Sigmoid colon (tissue), 7 donors: ENCODE measurements at places on chromosomes 1 and 21. TPM values are rescaled to one million over a fixed set of nuclear protein-coding genes. Genes with fewer than 3 reads are reported as not detected.

The RRAGC gene
- 24.9 TPM for total RNA-seq

GRCh38 chr1:7432900-7433380 lies 338.2 kb upstream of the VAMP3 start:
- H3K4me1 ChIP-seq, result no peaks in the 10 kb centered on the region
- H3K27me3 ChIP-seq, result no peaks in the 10 kb centered on the region
- no peak overlapping the region for H3K4me3 ChIP-seq
- no peak overlapping the region for H3K27ac ChIP-seq
- H3K36me3 ChIP-seq, result no peaks in the 10 kb centered on the region
- DNase-seq, result no peak

The CHRM3 gene
- total RNA-seq, result 74.2 TPM

The RHBG gene
- not detected for total RNA-seq
